Adrenal gland (tissue), 19 donors: ENCODE measurements at places on chromosomes 5 and 9.

- DNase-seq: no peak
Observed at GRCh38 chr5:107858324-107858723, 187.6 kb upstream of the EFNA5 start.

- DNase-seq: no peak
Observed at GRCh38 chr5:135859641-135860040, 25.2 kb downstream of the SLC25A48 start.

DNA sequence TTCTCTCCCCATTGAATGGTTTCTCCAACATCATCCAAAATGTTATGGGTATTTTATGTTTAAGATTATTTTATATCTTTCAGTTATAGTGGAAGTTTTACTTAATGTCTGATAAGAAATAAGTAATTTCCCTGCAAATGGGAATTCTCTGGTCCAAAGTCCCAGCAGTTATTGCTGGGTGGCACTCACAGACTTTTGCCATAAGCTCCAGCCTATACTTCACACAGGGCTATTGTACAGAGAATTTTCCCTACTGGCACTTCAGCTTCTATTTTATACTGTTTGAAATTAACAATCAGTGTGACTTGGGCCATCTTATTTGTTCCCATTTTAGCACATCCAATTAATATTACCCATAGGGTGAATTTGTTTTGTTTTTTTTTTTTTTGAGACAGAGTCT, 32.9 kb downstream of the CD14 start:
- no peak for DNase-seq

DNA sequence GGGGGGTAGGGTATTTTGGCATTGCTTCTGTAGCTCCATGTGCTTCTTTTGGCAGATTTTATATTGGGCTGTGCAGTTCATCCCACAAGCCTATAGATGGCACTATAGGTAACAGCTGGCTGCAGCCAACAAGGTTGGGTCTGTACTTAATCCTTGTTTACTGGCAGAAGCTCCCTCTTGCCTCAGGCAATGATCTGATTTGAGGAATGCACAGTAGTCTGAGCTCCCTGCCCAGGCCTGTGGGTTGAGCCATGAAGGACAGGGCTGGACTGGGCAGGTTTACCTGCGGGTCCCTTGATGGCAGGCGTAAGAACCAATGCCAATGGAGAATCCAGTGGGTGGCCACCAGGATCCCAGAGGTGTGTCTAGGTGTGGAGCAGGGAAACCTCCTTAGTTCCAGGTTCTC, 11.7 kb upstream of the OR1J2 start:
- peak; percentile 23 for DNase-seq

DNA sequence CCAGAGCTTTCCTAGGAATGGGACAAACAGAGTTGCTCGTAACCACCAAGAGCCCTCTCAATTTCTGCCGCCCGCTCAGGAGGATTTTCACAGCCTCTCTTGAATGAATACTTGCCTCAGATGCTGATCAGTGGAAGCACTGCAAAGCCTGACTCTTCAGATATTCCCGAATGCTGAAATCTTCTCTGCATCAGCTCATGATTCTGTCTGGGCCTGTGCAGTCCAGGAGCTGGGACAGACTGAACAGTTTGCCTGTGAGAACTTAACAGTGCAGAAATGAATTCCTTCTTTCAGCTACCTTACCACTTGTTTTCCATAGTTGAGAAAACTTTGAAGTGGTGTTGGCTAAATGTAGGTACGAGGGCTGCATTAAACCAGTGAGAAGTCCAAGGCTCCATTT, 17.1 kb downstream of the ZNF462 start:
- DNase-seq: no peak

- no peak for DNase-seq
Observed at GRCh38 chr9:110198357-110198756, 9.6 kb downstream of the C9orf152 start.

- no peak for DNase-seq
Observed at GRCh38 chr9:19371942-19372341, 8.1 kb downstream of the RPS6 start.

GRCh38 chr5:157267025-157267424, 1.1 kb downstream of the CYFIP2 start:
- no peak for DNase-seq

DNA sequence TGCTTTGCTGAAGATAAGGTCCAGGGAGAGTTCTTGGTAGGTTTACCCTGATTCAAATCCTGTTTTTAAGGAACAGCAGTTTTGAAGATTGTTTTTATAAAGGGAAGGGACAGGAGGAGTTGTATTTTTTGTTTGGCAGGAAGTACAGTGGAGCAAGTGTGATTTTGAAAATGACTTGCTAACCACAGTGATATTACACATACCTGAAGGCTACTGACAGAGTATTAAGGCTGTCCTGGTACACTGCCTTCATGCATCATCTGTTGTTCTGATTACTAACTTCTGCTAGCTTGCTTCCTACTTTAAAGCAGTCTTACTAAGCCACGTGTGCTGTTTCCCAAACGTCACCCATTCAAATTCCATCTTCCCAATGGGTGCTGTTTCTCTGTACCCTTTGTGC, 559.5 kb upstream of the SGCD start:
- no peak for DNase-seq

DNA sequence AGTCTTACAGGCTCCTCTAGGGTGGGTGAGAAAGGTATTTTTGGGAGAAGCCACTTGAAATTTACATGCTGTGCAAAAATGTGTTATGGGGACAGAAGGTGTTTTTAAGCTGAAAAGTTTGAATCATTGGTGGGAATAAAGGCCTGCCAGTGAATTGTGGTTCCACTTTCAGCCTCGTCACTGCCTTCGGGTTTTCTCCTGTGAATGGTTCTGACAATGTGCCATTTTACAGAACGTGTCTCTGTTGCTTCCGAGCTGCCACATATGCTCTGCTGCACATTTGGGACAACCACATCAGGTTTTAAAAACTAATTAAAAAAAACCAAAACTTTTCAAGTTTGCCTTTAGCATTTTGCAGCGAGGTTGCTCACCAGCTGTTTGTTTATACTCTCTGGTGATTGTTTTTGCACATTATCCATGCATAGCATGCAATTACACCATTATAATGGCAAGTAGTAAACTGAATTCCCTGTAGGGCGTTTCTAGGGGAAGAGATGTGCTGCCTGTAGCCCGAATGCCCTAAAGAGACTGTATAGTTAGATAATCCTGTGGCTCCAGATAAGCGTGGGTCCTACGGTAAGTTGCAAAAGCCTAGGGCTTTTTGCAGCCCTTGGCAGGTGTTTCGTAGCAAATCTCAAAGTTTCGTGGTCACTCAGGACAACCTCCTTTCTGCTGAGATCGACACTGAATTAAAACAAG, 40.1 kb upstream of the SUB1 start:
- no peak for DNase-seq

DNA sequence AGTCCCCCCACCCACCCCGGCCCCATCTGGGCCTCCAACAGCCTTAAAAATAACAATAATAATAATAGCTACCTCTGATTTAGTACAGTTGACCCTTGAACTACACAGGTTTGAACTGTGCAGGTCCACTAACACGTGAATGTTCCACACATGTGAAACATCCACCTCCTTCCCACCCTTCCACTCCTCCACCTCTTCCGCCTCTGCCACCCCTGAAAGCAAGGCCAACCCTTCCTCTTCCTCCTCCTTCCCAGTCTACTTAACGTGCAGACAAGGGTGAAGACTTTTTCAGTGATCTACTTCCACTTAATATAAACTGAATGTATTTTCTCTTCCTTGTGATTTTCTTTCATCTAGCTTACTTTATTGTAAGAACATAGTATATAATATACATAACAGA, 10.8 kb downstream of the PDGFRB start:
- no peak for DNase-seq

- no peak for DNase-seq
Observed at GRCh38 chr9:16118043-16118442, 565.2 kb downstream of the CCDC171 start.

- DNase-seq: no peak
Observed at GRCh38 chr9:98101416-98101815, 17.6 kb downstream of the TRIM14 start.

- DNase-seq: no peak
Observed at GRCh38 chr5:171433982-171434676, 14.7 kb downstream of the FGF18 start.

DNA sequence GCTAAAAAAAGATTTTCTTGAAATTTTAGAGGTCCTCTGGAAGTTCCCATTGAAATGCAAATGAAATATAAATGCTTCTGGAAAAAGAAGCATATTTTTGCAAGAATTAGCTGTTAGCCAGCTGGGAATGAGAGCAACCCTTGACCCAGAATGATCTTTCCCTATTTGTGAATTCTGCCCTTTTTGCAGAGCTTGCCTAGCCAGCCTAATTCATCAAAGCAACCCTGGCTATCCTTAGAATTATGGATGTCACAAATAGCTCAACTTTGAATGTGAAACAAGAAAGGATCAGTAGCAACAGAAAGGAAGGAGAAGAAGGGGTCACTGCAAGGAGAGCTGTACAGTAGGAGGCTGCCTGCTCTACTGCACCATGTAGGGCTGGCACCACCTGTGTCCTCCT, 345.9 kb downstream of the EFNA5 start:
- DNase-seq: no peak

DNA sequence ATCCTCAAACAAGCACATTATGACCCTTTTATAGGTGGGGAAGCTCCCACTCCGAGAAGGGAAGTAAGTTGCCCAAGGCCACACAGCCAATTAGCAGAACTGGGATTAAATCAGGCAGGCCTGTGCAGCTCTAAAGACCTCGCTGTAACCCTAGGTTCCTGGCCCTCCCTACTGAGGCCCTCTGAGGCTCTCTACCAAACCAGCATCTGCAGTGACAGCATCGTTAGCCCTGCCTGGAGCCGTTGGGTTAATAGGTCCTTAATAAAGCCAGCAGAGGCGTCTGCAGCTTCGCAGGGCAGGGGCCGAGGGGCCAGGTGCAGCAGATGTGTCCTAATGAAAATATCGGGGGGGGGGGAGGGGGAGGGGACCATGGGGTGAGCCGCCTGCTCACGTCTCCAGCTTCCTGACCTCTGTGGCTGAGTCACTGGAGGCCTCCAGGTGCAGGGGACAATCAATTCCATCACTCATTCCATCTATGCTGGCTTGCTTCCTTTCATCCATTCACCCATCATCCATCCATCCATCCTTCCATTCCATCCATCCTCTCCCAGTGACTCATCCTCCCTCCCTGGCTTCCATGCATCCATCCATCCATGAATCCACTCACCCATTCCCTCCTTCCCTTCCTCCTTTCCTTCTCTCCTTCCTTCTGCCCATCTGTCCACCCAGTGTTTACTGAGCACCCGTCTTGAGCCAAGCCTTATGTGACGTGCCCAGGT, 203.9 kb downstream of the C9orf50 start:
- DNase-seq: no peak

DNA sequence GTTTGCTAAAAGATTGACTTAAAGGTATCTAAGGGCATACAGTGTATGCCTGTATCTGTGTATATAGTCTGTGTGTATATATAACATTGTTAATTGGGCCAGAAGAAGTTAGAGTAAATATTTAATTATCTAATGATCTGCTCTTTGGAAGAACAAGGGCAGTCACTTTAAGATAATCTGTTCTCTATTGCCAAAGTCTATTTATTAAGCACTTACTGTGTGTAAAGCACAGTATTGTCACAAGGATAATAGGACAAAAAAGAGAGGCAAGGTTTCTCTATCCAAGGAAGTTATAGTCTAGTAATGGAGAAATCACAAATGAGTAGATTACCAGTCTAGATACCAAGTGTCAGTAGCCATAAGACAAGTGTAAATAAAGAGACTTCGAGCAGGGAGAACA, 51.5 kb downstream of the SV2C start:
- DNase-seq: no peak

DNA sequence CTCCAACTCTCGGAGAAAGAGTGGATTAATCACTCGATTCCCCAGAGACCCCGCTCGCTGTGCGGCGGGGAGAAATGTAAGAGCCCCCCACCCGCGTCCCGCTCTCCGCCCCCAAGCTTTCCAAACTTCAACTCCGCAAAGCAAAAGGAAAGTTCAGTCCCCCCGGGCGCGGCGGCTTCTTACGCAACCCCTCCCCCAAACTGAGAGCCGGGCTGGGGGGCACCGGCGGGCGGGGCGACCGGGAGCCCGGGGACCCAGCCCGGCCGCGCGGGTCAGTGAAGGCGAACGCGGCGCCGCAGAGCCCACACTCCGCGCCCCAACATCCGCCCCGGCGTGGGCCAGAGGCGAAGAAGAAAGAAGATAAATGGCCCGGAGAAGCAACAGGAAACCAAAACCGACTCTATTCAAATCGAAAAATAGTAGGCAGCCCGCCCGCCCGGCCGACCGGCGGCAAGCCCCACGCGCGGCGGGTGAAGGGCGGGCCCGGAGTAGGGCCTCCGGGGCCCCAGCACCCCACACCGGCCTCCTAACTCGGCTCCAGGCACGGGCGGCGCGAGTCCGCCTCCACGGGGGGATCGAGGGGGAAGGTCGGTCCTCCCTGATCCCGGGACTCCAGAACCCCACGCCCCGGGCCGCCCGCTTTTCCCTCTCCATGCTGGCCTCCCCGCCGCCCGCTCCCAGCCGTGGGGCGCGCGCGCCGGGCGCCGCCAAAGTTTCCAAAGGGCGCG, 720 bp downstream of the NOTCH1 start:
- DNase-seq: no peak

DNA sequence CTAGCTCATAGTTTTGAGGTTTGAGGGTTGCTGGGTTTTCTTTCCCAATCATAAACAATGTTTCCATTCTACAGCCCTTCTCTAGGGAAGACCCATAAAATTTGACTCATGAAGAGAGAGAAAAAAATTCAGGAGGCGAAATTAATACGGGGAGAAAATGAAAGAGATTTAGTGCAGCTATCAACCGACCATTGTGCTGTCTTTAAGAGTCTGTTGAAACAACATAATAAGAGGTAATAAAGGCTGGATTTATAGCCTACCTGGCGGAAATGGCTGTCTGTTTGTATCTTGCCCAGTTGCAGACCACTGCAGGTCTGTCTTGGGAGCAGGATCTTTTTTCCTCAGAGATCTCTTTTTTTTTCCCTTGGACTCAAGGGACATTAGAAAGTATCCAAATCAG, 66.9 kb downstream of the TLR4 start:
- no peak for DNase-seq
